Femur (tissue), 1 donor: ENCODE measurements at places on chromosomes 11 and 22.

- no peak for DNase-seq
Observed at GRCh38 chr11:96167787-96168186, 175.2 kb downstream of the MAML2 start.

- DNase-seq = no peak
Observed at GRCh38 chr11:34205326-34206035, 100.1 kb downstream of the NAT10 start.

- peak; percentile 90 for DNase-seq
Observed at GRCh38 chr22:45553351-45554039, 50.8 kb downstream of the FBLN1 start.

GRCh38 chr11:20213790-20214189 lies 53.5 kb upstream of the DBX1 start:
- DNase-seq = no peak

GRCh38 chr11:62680825-62681240 lies 2.0 kb upstream of the UBXN1 start:
- peak; percentile 63 for DNase-seq

GRCh38 chr22:31144223-31144622 lies 3.9 kb upstream of the PLA2G3 start:
- DNase-seq = no peak

DNA sequence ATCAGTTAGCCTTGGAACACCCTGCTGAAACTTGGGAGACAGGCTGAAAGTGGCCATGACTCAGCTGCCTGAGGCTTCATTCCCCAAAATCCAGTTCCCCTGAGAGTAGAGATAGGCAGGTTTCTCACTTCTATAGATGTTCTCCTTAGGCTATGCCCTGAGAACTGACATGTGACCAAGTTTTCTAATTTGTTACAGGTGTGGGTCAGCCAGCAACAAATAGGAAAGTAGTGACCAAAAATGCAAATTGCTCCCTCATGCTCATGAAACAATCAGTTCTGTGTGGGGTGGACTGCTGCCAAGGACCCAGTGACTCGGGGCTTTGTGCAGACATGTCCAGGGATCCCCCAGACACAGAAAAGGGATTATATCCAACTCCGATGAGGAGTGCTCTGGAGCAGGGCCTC lies 7.3 kb upstream of the CCDC15 start:
- DNase-seq = no peak

GRCh38 chr22:37623075-37624016 lies 14.7 kb downstream of the GGA1 start:
- DNase-seq = peak; percentile 81

- DNase-seq = no peak
Observed at GRCh38 chr11:12329169-12329568, 48.2 kb upstream of the PARVA start.
